Cortex of kidney (tissue), 1 donor: ENCODE measurements at places on chromosomes 7 and 10.

DNA sequence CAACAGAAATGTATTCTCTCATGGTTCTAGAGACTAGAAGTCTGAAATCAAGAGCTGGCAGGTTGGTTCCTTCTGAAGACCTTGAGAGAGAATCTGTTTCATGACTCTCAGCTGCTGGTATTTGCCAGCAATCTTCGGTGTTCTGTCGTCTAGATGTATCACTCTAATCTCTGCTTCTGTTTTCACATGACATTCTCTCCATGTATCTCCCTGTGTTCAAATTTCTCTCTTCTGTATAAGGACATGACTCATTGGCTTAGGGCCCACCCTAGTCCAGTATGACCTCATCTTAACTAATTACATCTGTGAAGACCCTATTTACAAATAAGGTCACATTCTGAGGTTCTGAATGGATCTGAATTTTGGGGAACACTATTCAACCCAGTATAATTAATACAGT lies 82.3 kb downstream of the ANKRD7 start:
- no peak for DNase-seq

- DNase-seq = no peak
Measured at GRCh38 chr10:74854610-74855009, 28.2 kb downstream of the KAT6B start.

DNA sequence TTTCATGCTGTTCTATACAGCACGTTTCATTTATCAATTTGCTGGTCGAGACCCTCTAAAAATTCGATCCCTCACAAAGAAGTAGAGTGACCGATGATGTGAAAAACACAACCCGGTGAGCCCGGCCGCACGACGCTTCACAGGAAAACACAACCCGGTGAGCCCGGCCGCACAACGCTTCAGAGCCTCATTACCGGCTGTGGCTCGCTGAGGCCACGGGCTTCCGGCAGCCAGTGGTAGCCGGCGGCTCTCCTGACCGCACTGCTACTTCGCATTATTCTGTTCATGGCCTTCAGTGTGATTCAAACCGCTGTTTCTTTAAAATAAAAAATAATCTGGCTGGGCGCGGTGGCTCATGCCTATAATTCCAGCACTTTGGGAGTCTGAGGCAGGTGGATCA lies 42.3 kb upstream of the RBM33 start:
- no peak for DNase-seq

GRCh38 chr10:77428691-77429395 lies 208.8 kb downstream of the KCNMA1 start:
- no peak for DNase-seq

GRCh38 chr10:51321980-51322379 lies 247.7 kb downstream of the PRKG1 start:
- no peak for DNase-seq
